ENCODE measurements at places on chromosomes 11 and 22.

- no peak for DNase-seq
Observed at GRCh38 chr11:101718402-101718801, 134.6 kb upstream of the TRPC6 start.

DNA sequence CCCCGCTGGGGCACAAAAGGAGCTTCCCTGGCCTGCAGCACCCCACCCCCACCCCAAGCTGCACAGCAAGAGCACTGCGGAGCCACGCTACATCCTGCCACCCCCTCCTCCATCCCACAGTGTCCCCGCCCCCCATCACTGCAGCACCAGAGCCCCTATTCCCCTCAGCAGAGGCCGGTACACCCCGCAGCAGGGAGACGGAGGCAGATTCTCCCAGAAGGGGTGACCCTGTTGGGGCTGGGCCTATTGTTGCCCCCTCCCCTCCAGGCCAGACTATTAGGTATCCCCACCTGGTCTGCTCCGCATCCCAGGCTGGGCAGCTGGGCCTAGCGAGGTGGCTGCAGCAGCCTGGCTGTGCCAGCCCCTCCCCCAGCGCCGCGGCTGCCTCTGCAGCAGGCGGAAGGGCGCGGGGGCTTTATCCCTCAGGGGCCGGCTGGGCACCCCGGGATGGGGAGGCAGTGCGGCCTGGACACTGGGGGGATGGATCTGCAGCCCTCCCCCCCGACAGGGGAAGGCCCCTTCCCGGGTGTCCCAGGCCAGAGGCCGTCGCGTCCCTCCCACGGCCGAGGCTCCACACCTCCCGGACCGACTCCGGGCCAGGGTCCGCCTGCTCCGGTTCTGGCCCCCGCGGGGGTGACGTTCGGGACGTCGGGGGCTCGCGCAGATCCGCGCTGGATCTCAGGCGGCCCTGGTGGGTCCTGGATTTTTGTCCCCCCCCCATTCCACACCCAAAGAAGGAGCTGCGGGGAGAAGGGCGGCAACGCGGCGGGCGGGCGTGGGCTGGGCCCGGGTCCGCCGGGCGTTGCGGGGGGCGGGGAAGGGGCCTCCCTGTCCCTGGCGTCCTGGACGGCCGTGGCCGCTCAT is 943 bp downstream of the DUSP8 start:
- DNase-seq: no peak

GRCh38 chr11:13763341-13763740 is 94.9 kb downstream of the FAR1 start:
- no peak for DNase-seq

DNA sequence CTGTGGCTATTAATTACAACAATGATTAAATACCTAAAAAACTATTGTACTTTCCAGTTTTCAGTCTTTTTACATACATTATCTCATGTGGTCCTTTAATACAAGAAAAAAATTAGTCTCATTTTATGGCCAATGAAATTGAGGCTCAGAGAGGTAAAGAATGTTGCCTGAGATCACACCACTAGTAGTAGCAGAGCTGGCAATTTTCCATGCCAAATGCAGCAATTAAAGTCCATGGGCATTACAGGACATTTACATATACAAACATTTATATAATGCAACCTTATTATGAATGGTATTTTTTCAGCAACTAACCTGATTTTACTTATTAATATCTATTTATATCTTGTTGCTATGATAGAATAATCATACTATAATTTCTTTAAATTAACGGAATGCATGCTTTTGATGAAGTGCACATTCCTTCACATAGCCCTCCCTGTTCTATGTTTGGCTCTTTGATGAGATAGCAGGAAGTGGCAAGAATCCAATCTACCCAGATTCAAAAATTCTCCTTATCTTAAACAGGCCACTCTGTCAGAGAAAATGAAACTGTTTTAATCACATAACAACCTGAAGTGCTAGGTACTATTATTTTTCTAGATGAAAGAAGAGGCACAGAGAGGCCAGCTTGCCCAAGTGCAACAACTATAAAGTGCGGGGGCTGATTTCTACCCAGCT is 120.9 kb upstream of the LDLRAD3 start:
- no peak for DNase-seq

DNA sequence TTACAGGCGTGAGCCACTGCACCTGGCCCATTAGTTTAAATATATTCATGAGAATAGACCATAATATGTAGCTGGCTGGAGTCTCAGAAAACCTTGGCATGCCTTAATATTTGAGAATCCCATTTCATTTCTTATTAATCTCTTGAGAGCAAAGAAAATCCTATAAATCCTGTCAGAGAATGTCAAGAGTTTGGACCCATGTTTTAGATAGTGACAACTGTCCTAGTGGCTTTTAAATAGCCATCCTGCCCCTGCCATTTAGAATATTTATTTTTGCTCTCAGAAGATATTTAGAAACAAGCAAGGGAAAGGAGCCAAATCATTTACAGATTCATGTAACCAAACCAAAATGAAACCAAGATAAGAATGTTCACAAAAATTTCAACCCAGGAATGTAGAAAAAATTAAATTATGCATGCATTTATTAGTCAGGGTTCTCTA is 107.2 kb downstream of the SWAP70 start:
- DNase-seq: no peak

- no peak for DNase-seq
Observed at GRCh38 chr11:76169473-76169896, 36.8 kb downstream of the WNT11 start.

GRCh38 chr22:20011123-20011992 is 5.3 kb downstream of the ARVCF start:
- DNase-seq: no peak

- no peak for DNase-seq
Observed at GRCh38 chr11:126337126-126337473, 18.4 kb upstream of the ST3GAL4 start.

- DNase-seq: no peak
Observed at GRCh38 chr11:119181677-119182412, 3.4 kb upstream of the NHERF4 start.
